ENCODE measurements at places on chromosomes 5 and 9. TPM values are rescaled to one million over a fixed set of nuclear protein-coding genes. Genes with fewer than 3 reads are reported as not detected.

DNA sequence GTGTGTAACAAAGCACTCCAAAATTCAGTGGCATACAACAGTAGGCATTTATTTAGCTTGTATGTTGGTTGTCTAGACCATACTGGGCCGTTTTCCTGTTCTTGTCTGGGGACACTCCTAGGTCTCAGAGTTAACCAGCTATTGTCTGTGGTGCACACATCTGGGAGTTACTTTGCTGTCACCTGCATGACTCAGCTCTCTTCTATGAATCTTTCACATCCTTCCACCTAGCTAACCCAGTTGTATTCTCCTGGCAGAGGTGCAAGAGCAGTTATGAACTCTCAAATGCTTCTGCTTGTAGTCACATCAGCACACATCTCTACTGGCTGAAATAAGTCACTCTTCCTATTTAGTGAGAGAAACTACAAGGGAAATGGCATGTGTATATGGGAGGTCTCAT, 138.1 kb downstream of the BAAT start:
- no peak for DNase-seq

DNA sequence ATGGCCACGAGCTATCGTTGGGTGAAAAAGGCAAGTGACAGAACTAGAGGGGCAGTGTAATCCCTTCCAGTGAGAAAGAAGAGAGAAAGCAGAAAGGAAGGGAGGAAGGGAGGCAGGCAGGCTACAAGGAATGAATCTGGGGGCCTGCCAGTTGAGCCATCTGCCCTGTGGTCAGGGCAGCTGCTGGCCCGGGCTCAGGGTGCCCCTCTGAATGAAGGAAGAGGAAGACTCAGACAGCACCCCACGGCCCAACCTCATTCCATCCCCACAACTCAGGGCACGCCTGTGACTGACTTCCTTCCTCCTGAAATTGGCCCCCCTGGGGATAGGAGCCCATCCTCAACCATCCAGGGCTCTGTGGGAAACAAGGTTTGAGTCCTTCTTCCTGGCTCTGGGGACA, 20.3 kb upstream of the FLT4 start:
- no peak for DNase-seq

Gene NOXA1
- polyA plus RNA-seq: 0.20 TPM

Gene LHX2
- 0.11 TPM for polyA plus RNA-seq

Gene LCN9
- polyA plus RNA-seq: not detected

DNA sequence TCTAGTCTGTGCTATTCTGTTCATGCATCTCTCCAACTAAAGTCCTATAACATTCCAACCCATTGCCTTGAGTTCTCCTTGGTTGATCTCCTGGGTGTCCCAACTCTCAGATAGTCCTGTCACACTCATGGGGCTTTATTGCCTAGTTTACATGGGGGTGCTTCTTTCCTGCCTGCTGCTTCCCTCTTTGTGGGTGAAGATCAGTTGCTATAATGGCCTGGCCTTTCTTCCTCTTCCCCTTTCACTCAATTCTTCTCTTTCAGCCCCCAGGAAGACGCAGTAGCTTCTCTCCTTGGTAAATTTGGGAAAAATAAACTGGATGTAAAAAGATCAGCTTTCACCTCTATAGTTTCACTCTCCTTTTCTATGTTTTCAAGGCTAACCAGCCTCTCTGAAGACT, 66.5 kb downstream of the PTCD2 start:
- no peak for DNase-seq

- DNase-seq: no peak
These were observed 60.7 kb upstream of the SYNPO start for GRCh38 chr5:150579462-150580400.

- no peak for DNase-seq
These were observed 192.8 kb downstream of the ACTL7B start for GRCh38 chr9:108662956-108663355.

Gene DAB2IP
- 18.1 TPM for polyA plus RNA-seq
